ENCODE measurements at places on chromosomes 2 and 18.

DNA sequence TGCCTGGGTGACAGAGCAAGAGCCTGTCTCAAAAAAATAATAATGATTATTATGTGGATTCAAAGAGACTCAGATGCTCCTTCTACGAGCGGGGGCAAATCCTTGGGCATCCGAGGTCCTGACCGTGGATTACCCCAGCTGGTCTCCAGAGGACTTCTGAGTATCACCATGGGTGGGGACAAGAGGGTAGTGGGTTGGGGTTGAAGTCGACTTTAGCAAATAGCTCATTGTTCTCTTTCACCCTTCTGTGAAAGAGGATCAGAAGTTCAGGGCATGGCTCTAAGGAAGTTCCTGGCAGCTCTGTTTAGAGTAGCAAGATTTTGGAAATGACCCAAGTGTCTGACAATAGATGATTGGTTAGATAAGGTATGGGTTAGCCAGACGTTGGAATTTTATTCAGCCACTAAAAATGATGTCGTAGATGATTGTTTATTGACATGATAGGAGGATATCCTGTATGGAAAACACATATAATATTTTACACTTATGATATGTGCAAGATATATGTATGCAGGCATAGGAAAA is 59.0 kb upstream of the SPRED2 start:
- no peak for ATAC-seq

DNA sequence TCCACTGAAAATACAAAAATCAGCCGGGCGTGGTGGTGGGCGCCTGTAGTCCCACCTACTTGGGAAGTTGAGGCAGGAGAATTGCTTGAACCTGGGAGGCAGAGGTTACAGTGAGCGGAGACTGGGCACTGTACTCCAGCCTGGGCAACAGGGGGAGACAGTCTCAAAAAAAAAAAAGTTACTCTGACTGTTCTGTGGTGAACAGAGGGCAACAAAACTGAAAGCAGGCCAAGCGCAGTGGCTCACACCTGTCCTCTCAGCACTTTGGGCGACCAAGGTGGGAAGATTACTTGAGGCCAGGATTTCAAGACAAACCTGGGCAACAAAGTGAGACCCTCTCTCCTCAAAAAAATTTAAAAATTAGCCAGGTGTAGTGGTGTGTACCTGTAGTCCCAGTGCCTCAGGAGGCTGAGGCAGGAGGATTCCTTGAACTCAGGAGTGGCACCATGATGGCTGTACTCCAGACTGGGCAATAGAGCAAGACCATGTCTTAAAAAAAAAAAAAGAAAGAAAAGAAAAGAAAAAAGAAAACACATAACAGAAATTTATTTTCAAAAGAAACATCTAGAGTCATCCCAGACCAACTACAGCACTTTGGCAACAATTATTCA is 13.6 kb upstream of the RTN4 start:
- ATAC-seq, result no peak

DNA sequence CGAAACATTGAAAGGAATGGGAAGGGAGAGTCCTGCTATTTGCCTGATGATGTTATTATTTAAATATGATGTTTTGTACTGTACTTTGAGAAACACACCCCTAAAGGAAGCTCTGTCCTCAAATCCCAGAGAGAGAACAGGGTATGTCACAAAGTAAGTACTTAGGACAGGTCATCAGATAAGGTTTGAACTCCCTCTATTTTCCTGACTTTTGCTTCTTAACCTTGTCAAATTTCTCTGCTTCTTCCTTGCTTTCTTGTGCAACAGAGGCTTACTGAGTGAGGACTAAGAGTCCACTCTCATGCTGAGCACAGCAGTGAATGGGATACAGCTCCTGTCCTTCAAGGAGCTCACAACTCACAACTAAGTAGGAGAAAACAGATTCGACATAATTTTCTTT is 3.7 kb downstream of the DGUOK start:
- ATAC-seq, result no peak

DNA sequence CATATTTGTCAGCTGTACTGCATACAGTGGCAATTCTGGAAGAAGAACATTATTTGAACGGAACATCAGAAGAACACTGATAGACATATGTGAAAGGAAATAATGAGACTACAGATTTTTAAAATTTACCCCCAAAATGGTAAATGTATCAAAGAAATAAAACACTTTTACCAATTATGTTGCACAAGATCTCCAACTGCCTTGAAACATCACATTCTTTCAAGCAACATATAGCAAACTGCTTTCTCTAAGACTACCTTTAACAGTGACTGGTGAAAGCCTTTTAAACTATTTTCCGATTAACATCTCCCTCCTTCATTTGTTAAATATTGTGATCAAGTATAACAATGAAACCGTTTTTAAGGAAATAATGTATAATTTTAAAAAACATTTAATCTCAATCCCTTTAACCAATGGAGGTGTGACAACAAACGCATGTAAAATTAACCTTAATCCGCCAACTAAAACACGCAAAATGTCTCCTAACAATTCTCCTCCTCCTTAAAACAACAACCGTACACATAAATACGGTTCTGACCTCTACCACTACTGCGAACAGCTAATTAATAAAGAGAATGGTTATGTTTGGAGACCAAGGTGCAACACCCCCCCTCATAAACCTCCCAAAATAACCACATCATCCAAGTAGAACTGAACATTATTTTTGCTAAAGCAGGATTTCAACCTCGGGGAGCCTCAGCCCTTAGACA is 2.4 kb downstream of the FBXO11 start:
- no peak for ATAC-seq

- ATAC-seq, result no peak
These were observed 7.4 kb upstream of the MAT2A start for GRCh38 chr2:85531589-85531988.

DNA sequence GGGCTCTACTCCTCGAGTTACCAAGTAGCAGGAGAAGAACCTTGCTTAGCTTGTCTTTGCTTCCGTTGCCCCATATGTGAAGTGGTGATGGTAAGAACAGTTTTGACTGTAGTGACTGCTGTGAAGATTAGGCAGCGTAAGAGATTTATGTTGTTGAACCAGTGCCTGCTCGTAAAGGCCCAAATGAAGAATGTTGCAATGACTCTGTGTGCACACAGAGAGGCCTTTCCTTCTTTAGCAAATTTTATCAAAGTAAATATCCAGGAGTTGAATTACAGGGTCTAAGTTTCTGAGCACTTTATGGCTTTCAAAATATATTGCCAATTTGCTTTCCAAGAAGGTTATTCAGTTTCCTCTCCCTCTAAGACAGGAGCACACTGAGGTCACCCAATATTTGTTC is 14.5 kb downstream of the NTSR2 start:
- no peak for ATAC-seq

- no peak for ATAC-seq
These were observed 98.6 kb downstream of the MSH2 start for GRCh38 chr2:47501374-47502200.

- ATAC-seq, result no peak
These were observed 170.3 kb downstream of the LDLRAD4 start for GRCh38 chr18:13388586-13389490.

DNA sequence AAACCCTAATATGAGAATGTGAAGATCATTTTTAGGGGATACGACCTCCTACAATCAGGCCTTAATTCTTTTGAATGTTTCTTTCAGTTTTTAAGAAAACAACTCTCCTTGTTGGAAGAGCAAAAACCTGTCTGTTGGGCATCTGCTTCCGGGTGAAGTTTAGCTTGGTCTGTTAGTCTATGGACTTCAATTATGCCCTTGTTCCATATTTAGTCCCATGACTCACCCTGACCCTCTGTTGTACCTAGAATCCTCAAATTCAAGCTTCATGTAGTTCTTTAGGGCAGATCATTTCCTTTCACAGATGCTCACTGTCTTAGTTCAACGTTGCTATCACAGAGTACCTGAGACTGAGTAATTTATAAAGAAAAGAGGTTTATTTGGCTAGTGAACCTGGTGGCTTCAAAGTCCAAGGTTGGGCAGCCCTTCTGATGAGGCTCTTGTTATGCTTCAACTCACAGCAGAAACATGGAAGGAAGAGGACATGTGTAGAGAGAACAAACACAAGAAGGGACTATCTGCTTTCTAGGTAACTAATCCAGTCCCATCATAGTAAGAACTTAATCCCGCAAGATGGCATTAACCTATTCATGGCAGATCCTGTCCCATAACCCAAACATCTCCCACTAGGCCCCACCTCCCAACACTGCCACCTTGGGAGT is 82.5 kb upstream of the SERPINE2 start:
- no peak for ATAC-seq

GRCh38 chr2:654896-655295 is 22.3 kb downstream of the TMEM18 start:
- no peak for ATAC-seq

DNA sequence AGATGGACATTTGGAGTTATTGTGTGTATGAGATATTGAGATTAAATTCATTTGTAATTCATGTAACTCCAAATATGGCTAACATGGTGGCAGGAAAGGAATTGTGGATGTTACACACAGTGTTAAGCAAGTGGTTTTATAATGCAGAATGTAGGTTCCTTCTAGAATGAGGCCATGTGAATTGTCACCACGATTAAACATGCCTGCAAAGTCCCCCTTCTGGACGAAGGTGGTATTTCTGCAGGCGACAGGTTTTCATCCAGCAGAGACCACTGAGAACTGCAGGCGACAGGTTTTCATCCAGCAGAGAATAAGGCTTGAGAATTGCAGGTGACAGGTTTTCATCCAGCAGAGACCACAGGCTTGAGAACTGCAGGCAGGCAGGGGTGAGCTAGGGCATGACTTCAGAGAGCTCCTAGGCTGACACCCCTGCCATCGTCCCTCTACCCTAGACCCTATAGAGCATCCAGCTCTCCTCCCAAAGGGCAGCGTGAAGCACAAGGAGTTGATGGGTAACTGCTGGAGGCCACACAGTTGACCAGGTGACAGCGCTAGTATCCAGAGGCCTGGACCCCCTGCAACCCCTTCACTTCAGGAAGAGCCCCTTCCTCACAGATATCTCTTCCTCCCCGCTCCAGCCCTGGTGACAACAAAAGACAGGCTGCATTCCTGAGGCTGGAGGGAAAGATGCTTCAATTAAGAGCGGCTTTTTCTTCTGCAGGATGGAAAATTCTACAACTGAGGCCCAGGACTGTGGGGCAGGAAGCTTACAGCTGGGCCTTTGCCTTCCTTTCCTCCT is 175.8 kb downstream of the LOXHD1 start:
- no peak for ATAC-seq

DNA sequence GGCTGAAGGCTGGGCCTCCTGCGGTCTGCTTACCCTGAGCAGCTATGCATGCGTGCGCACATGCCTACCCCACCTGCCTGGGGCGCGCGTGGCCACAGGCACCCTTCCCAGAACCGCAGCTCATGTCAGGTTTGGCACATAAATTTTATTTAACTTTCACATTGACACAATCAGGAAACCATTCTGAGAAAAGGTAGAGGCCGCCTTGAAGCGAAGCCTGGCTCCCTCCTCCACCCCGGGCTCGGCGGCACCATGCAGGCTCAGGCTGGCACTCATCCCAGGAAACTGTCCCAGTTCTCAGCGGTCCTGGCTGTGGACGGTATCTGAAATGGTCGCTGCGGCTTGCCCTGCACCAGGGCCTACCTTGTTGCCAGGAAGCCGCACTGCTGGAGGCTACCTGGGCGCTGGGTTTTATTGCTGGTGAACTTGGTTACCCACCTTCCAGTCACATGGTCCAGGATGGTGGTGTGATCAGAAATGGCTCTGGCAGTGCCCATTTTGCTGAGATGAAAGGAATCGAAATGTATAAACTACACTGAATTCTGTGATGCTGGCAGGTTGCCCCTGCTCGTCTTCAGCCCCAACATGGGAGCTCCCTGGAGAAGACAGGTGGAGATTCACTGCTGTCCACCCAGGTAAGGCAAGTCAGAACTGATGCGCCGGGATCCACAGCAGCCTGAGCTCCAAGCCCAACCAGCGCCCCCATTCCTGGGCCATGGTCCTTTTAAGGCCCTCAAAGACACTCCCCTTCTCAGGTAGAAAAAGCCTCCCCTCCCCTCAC is 25.5 kb downstream of the CHST10 start:
- ATAC-seq, result no peak

GRCh38 chr2:54054271-54054670 is 61.1 kb upstream of the ACYP2 start:
- ATAC-seq, result no peak

DNA sequence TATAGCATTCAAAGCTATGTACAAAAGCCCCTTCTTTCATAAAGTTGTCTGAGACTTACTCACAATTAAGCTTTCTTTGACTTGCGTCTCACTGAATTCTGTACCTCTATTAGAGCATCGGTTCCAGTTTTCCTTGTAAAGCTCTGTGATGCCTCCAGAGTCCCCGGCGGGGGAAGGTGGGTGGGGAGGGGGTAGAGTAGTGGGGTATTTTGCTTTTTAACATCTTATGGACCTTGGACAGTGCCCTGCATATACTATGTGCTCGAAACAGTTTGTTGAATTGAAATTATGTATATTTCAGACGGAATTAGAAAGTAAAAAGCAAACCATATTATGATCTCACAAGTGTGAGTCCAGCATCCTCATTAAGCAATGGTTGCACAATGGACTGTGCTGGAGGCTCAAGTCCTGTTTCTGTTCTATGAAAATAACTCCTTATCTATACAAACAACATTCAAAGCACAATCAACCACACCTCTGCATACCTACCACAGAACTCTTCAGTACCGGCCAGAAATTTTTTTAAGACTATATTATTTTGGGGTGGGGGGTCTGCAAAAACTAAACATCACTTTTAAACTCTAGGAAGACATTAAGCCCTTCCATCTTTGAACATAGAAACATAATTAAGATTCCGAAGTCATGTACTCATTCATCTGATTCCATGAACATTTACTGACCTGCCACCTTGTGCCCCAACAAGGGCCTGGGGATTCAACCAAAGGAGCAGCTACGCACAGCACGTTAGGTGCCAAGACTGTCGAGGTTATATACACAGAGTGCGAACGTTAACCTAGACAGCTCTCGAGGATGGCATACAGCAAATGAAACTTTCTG is 908 bp downstream of the STAT1 start:
- ATAC-seq, result no peak

DNA sequence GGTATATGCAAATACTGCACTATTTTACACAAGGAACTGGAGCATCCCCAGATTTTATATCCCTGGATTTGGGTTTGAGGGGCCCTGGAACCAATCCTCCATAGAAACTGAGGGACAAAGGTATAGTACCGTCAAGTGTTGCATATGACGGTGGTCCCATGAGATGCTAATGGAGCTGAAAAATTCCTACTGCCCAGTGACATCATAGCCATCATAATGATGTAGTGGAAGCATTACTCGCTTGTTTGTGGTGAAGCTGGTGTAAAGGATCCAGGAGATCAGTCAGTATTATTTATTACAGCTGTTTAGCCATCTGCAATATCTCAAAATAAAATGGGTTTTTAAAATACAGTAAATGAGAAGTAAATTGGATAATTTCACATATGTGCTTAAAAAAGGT is 496.6 kb upstream of the HS6ST1 start:
- no peak for ATAC-seq

DNA sequence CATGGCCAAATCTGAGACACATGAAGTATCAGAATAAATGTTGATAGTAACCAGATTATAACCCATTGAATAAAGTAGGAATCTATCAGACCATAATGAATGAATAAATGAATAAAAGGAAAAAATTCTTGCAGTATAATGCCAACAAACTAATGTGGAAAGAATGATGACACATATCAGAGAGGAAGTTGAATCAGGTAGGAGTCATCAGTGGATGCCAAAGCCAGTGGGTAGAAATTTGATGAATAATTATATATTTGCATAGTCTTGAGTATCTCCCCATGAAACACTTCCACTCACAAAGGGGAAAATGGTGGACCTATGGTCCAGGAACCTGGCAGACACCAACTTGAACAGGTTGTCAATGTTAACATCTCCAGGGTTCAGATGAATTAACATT is 68.6 kb downstream of the GALNT3 start:
- no peak for ATAC-seq

- no peak for ATAC-seq
These were observed 8.7 kb upstream of the NGEF start for GRCh38 chr2:233021771-233022170.

- ATAC-seq, result peak; percentile 29
These were observed 121.3 kb upstream of the PPP1CB start for GRCh38 chr2:28630341-28630740.

Measured in stimulated activated memory B cell treated with anti-CD40 and anti-IgM and Interleukin-4, amounts not matched to agents 10 μg/mL and 1 μg/mL and 100 μg/mL, for 72 hours (primary cell).